ENCODE measurements at places on chromosomes 6 and 20. TPM values are rescaled to one million over a fixed set of nuclear protein-coding genes. Genes with fewer than 3 reads are reported as not detected.
A peak's percentile ranks its signal among the peaks of the same experiment; 100 is the strongest.

The CST7 gene
- total RNA-seq, result 0.56 TPM

The PTPRK gene
- total RNA-seq, result 16.2 TPM

The RAB44 gene
- 0.19 TPM for total RNA-seq

DNA sequence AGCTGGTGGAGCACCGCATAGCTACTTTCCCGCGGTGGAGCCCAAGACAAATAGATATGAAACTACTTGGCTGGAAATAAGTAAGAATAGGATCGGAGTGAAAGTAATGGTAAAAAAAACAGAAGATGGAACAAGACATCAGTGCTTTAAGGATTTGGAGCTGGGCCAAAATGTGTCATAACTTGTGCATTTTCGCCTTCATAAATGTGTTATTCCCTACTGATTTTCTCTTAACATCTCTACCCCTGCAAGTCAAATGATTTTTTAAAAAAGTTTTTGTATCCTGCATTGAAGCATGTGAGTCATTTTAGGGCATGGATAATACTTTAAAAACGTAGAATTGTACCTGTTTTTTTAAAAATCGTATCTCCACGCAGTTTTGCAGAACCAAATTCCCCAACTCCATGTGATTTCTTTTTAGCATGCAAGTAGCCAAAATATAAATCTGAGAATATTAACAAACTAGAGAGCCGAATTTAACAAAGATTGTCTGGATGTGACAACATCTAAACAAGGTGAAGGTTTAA is 882 bp upstream of the FAM184A start:
- H3K27me3 ChIP-seq, result peaks cover 22% of the 10 kb centered on the region
- no peaks in the 10 kb centered on the region for H3K36me3 ChIP-seq

GRCh38 chr20:25058051-25058846 is at the start of gene ACSS1:
TSS of gene ACSS1 (minus strand) at chr20:25058139. CDS start at chr20:25058102, 37 bp downstream.
- peak within 1 kb of the TSS; percentile 76 for H3K4me3 ChIP-seq
- no peaks in the 10 kb centered on the region for H3K27me3 ChIP-seq
- peaks cover 58% of the 10 kb centered on the region for H3K4me1 ChIP-seq
- peak; percentile 91 for DNase-seq
- no peaks in the 10 kb centered on the region for H3K36me3 ChIP-seq
- peak within 1 kb of the TSS; percentile 90 for H3K27ac ChIP-seq

- H3K4me3 ChIP-seq, result no peak overlapping the region
- peaks cover 41% of the 10 kb centered on the region for H3K4me1 ChIP-seq
- H3K27me3 ChIP-seq, result no peaks in the 10 kb centered on the region
- H3K27ac ChIP-seq, result peak overlapping the region; percentile 5
- peak; percentile 75 for DNase-seq
Measured at GRCh38 chr20:38073307-38074071, 39.9 kb downstream of the RPRD1B start.
